Posterior cingulate gyrus (tissue), 11 donors: ENCODE measurements at places on chromosomes 2 and 18.
A peak's percentile ranks its signal among the peaks of the same experiment; 100 is the strongest.

DNA sequence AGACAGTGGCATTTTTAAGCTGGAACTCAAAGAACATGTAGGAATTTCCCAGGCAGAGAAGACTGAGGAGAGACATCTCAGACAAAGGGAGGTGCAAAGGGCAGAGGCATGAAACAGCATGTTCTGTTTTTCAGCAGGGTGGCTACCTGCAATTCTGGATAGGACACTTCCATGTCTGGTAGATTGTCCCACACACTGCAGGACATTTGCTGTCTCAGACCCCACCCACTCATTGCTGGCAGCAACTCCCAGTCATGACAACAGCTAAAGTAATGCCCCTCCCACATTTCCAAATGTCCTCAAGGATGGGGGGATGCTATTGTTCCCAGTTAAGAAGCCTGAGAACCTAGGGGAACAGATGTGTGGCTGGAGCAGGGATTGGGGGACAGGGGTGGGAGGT lies 40.8 kb downstream of the ANKRD44 start:
- no peak for DNase-seq

DNA sequence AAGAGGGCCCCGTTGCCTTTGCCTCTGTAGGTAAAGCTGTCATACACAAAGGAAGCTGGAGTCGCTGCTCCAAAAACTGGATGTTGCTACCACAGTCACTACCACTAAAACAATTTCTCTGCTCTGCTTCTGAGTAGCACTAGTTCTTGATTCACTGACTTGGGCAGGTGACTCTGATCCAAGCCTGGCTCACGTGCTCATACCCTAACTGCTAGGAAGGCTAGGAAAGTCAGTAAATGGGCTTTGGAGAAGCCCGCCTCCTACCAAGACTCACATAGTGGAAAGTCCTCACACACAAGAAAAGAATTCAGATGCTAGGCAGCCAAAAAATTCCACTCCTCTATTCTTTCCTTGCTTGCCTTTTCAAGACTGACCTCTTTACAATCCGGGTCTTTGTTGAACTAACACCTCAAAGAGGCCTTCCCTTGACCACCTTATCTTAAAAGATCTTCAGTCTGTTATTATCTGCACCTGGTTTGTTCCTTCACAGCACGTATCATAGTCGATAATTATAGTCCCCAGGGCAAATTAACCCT lies 11.4 kb upstream of the DYNC1I2 start:
- no peak for DNase-seq

DNA sequence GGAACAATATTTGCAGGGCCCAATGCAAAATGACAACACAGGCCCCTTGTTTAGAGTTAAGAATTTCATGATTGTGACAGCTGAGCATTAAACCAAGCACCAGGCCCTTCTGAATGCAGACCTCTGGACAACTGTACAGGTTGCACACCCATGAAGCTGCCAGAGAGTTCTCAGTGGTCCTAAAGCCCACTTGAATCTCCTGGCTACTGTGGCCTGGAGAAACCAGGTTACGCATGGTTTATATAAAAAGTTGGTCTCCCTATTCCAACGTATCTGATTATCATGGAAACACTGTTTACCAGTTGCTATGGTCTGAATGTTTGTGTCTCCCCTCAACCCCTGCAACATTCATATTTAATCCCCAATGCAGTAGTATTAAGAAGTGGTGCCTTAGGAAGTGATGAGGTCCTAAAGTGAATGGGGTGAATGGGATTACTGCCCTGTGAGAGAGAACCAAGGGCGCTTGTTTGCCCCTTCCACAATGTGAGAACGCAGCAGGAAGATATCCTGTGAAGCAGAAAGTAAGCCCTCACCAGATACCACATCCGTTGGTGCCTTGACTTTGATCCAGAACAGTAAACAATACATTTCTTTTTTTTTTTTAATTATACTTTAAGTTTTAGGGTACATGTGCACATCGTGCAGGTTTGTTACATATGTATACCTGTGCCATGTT lies 48.0 kb upstream of the ANXA4 start:
- no peak for DNase-seq

GRCh38 chr2:137925599-137925998 lies 38.7 kb upstream of the HNMT start:
- no peak for DNase-seq

GRCh38 chr2:24730481-24730880 lies 62.7 kb downstream of the PTRHD1 start:
- DNase-seq: no peak

GRCh38 chr2:65093211-65093610 lies 36.7 kb downstream of the RAB1A start:
- no peak for DNase-seq

DNA sequence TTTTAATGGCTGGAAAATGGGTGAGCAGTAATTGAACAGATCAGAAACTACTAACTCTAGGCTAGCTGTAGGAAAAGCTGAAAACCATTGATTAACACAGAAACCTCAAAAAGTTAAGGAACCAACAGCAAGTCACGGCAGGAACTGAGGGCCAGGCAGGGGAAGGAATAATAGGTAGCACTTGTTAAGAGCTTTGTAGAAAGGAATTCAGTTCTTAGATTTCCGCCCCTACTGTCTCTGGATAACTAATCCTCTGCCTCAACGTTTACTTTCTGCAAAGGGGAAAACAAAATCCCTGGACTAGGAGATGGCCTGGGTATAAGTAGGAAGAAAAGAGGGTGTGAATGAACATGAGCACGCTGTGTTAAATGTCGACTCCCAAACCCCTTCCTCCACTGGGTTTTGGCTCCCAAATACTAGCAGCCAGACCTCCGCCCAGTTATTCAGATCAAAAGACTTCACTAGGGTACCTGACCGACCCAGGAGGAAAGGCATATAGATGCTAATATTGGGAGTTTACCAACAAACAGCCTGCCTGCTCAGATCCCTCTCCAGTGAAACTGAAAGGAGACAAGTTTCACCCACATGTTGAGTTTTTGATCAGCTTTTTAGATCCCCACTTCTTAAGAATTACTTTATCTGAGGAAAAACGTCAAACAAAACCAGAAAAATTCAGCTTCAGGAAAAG lies 12.4 kb downstream of the SMAD2 start:
- DNase-seq: no peak

DNA sequence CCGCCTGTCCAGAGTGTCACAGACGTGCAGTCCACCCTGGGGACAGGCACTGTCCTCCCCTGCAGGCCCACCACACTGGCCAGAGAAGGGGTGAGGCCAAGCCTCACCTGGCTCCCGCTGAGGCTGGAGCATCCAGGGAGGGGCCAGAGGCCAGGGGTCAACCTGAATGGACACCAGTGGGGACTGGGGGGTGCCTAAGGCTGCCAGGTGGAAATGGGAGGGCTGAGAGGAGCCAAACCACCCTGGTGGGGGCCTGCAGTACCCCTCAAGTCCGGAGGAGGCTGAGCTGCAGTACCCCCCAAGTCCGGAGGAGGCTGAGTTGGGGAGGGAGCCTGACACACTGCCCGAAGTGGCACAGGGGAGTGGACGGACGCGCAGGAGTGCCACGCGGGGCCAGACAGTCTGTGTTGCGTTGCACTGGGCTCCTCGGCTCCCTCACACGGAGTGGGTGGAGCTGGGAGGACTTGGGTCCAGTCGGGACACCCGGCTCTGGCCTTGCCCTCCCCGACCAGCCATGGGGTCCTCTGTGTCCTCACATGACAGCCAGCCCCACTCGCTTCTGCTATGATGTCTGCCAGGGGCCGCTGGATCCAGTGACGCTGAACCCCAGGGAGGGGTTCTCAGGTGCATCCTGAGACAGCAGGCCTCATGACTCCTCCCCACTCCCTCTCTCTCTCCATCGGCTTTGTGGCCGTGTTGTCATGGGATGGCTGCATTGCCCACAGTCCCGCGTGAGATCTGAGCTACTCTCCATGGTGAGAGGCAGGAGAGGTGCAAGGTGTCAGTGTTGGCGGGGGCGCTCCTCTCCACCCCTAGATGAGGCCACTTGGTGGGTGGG lies 22.3 kb upstream of the GPC1 start:
- peak; percentile 65 for DNase-seq

GRCh38 chr2:210553373-210553772 lies 3.0 kb upstream of the CPS1 start:
- DNase-seq: no peak

- DNase-seq: no peak
Measured at GRCh38 chr2:177549171-177549570, 156.6 kb downstream of the AGPS start.

DNA sequence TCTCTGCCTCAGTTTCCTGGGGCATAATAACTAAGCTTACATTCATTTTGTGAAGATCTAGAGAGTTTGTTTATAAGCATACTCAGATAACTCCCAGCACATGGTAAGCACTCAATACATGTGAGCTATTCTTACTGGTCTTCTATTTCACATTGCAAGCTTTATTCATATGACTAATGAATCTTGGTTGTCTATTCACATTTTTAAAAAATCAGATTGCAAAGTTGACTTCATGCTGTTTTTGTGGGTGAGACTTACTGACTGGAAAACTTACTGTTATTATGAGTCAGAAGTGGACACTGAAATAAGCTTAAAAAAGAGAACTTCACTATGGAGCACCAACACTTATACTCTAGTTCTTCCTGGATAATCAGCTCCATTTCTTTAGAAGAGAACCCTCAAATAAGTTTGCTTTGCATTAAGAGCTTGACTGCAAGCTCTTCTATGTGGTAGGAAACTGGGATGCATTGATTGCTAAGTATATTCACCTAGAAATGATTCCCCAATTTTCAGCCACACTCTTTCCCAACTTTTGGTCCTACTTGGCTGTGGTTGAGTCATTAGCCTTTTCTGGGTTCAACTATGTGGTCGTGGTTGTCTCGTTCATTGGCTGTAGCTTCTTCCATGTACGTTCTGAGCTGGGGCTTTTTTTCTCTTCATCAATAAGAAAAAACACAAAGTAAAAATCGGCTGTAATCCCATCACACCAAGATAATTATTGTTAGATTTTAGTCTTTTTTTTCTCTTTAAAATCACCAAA lies 29.5 kb upstream of the RBMS1 start:
- no peak for DNase-seq

GRCh38 chr2:140567734-140568133 lies 1563.1 kb downstream of the LRP1B start:
- DNase-seq: no peak

DNA sequence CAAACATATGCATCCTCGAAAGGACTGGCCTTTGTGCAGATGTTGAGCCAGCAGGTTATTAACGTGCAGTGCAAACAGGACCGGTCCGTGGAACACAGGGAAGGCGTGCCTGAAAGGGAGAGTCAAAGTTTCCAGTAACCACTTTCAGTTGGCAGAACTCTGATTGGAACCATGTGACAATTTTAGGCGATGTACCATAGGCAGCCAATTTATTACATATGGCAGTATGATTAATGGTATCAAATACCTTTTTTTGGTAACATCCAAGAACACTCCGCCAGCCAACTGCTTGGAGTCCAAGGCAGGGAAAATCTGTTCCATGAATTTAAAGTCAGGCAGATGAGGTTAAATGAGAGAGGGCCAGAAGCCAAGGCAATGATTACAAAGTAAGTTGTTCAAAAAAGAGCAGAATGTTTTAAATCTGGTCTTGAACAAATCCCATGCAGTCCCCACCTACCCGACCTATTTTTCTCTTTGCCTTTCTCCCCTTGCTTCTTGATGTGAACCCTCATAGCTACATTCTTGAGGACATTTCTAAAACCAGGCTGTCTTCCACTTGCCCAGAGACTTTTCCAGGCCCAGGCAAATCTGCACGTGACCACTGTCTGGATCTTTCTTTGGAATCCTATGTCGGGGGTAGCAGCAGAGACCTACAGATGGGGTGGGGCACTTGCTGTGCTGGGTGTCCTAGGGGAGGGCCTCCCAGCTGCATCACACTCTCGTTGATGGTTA lies 351.7 kb downstream of the HRH4 start:
- no peak for DNase-seq

- DNase-seq: no peak
Measured at GRCh38 chr2:24762518-24762917, 30.7 kb downstream of the PTRHD1 start.

- no peak for DNase-seq
Measured at GRCh38 chr18:68940039-68940438, 142.2 kb downstream of the CCDC102B start.

DNA sequence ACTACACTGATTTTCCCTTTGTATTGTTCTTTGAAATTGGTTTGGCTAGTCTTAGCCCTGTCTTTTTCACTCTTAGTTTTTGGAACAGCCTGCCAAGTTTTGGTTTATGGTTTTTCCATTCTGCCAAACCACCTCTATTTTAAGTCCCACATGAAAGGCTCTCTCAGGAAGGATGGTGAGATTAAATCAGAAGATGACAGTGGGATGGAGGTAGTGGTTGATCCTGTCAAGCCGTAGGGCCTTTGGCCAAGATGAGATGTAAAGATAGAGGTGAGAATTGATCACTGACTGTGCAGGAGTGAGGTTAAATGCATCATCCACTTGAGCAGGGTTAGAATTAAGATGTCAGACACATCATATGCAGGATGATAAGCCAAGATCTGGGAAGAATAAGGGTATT lies 948.5 kb downstream of the SLC4A3 start:
- DNase-seq: no peak

DNA sequence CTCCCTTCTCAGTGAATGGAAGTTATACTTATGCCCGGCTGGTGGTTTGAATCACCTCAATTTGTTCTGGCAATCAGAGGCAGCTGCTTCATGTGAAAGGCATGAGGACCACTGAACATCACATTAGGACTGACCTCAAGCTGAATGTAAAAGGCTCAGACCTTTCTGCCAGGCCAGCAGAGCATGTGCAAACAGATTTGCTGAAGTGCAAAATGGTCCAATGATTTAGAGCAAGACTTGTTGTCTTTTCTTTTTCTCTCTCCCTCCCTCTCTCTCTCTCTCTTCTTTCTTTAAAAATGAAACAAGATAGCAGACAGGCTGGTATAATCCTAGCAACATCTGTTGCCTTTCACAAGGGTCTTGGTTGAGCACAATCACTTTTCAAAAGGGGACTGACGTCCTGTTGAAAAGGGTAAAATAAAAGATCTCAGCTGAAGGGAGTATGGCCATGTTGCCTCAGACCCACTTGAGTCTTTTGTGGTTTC lies 13.3 kb upstream of the CDH7 start:
- DNase-seq: peak; percentile 11

DNA sequence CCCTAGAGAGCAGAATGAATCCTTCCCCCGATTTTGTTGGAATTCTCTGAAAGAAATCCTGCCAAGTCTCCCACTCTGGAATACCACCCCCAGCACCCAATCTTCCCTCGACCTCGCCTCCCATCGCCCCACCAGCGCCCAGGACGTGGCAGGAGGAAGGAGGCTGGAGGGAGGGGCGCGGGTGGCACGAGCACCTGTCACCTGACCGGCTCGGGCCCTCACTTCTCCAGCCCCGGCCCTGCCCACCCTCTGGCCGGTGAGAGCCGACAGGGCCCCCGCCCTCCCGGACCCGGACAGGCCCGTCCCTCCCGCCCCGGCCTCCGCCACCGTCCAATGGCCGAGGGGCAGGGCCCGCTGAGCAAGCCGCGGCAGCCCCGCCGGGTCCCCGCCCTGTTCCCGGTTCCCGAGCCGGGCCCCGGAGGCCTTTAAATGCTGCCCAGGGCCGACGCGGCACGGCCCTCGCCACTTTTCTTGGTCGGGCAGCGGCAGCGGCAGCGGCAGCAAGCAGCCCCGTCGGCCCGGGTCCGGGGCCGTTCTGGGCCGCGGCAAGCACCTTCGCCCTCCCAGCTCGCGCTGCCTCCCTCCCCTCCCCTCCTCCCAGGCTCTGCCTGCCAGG lies at the start of gene LGALSL:
Gene LGALSL (plus strand): TSS at position 393 of the 616 bp plus-strand sequence. CDS start 384 bp downstream, outside the sequence.
- peak; percentile 87 for DNase-seq
